Right ventricle myocardium inferior (tissue), 1 donor: ENCODE measurements at places on chromosomes 6 and 20. TPM values are rescaled to one million over a fixed set of nuclear protein-coding genes. Genes with fewer than 3 reads are reported as not detected.

DNA sequence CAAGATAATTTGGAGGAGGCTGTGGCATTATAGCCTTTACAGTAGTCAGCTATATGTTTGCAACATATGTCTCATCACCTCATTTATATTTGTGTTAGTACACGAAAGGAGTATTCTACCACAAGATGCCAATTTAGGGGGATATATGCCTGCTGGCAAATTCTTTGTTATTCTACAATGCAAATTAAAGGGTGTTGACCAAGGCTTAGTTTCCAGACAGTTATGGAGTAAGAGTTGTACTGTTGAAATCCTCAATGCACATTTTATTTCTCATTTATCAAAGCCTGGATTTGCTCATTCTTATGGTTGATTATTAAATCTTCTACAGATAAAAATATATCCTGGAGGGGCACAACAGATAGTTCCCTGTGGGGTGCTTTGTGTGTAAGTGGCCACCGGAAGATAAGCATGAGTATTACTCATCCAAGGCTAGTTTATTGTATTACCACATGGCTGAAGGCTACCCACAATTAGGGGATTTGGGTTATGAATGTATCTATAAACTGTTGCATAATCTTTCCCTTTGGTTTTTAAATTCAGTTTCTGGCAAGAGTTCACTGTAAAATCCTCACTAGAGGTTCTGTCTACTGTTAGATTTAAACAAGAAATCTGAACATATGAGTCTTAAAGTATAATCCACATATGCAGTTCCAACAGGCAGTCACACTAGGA is 9.0 kb downstream of the CST9 start:
- no peak for DNase-seq

RBM24 gene
- 181 TPM for total RNA-seq

- DNase-seq, result no peak
These were observed 104.2 kb downstream of the NCOA3 start for GRCh38 chr20:47605673-47606413.

DNA sequence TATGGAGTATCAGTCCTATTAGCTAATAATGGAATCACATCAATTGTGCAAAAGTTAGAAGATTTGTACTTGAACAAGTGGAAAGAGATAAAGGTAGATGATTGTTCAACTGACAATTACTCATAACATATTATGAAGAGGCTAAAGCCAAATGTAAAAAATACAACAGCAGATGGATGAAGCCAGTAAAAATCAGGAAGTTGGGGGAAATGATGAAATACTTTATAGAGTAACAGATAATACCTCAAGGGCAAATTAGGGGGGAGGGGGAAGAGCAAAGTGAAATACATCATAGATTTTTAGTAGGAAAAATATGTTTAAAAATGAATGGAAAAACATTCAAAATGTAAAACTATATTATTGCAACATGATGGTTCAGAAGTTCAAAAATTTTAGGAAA is 114.0 kb downstream of the PDSS2 start:
- no peak for DNase-seq

TREM1 gene
- total RNA-seq, result 1.2 TPM

DNA sequence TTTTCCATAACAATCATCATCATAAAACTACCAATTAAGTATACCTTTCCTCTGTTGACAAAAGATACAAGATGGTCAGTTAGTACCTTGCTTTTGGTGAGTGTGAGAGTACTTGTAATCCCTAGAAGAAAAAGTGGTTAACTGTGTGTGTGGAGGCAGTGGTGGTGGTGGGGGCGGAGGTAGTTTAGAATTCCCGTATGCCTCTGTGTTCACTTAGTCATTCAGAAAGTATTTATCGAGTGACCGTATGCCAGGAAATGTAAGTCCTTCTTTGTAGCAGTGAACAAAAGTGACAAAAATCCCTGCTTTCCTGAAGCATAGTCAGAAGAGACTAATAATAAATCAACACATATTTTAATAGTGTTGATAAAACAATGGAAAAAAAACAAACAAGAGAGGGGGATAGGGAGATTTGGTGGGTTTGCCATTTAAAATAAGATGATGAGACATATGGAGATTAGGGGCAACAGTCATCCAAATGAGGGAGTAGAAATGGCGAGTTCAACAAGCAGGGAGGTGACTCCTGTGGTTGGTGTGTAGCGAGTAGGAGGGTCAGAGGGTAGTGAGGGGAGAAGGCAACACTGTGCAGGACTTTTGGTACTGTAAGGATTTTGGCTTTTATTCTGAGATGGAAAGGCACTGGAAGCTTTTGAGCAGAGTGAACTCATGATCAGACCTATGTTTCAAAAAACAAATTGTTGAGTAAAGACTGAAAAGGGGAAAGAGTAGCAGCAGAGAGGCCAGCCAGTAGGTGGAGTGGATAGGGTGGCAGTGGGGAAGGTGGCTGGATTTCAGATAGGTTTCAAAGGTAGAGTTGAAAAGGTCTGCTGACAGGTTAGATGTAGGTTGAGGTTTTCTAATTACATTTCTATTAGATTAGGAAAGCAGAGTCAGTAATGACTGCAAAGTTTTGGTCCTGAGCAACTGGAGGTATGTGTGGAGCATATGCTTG is 40.3 kb upstream of the SIM1 start:
- DNase-seq, result no peak

GNMT gene
- total RNA-seq, result 0.97 TPM

DNA sequence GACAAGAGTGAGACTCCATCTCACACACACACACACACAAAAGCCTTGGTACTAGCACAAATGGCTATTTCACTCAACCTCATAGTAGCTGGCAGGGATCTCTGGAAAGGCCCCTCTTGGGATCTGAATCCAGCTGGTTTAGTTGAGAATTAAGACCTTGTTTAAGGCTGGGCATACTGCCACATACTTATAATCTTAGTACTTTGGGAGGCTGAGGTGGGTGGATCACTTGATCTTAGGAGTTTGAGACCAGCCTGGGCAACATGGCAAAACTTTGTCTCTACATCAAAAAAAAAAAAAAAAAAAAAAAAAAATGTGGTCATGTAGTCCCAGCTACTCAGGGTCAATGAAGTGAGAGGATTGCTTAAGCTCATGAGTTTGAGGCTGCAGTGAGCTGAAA is 628.3 kb downstream of the MMUT start:
- DNase-seq, result no peak

- no peak for DNase-seq
These were observed 185.9 kb downstream of the UST start for GRCh38 chr6:148932731-148933130.

DNA sequence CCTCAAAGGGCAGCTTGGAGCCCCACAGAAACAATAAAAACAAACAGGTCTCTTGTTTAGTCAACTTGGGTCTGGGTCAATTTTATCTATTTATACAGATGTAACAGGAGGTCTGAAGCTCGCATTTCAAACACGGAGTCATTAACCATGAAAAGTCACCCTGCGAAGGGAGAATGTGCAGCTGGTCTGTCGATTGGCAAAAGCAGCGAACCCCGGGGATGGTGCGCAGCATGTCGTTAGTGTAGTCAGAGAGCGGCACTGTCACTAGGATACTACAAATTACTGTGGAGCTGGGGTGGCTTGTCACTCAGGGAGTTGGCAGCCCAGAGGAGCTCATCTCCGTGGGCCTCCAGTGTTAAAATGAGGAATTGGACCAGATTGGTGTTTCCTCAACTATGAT is 190.4 kb upstream of the ARG1 start:
- DNase-seq, result no peak

DNA sequence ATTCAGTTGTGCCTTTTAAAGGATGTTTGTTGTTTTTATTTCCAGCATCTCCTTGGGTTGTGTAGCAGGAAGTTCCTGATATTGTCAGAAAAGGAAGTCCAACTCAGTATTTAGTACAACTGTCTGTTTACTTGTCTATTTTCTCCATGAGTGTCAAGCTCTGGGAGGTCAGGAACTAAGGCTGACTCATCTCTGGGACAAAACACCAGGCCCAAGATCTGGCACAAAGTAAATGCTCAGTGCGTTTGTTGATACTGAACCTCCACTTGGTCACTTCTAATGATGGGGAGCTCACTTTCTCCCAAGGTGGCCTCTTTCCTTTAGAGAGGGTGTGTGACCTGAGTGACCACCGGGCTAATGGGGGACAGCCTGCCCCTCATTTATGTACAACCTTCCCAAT is 12.6 kb upstream of the PIGU start:
- DNase-seq, result no peak

- no peak for DNase-seq
These were observed 174.6 kb downstream of the TRDN start for GRCh38 chr6:123462152-123462551.

GRCh38 chr20:62361799-62362589 is 5.1 kb downstream of the LAMA5 start:
- DNase-seq, result peak; percentile 77

BPI gene
- not detected for total RNA-seq

DSP gene
- total RNA-seq, result 305 TPM

TMEM151B gene
- total RNA-seq, result not detected

DNA sequence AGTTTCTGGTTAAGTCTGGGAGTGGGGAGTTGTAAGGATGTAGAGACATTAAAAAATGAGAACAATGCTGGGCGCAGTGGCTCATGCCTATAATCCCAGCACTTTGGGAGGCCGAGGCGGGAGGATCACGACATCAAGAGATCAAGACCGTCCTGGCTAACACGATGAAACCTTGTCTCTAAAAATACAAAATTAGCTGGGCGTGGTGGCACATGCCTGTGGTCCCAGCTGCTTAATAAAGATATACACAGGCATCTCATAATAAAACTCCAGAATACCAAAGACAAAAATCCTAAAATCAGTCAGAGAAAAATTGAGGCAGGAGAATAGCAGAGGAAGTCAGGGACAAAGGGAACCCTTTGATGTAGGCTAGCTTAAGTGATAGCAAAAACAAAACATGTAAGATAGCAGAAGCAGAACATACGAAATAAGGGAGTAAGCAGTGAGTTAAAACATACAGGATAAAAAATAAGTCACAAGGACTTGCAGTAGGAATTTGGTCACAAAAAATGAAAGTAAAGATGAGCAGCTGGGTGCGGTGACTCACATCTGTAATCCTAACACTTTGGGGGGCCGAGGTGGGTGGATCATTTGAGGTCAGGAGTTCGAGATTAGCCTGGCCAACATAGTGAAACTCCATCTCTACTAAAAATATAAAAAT is 23.6 kb downstream of the DDX43 start:
- DNase-seq, result no peak

DNA sequence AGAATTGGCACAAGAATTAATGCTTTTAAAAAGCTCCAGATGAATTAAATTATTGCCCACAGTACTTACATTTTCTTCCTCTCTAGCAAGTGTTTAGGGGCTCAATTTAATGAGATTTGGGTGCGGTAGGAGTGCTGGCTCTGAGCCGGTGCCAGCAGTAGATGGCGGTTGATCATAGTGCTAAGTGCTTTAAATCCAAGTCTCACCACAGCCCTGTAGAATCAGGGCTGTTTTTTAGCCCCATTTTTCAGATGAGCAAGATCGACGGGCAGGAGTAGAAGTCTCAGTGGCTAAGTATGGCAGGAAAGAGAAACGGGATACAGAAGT is 136.9 kb upstream of the SALL4 start:
- DNase-seq, result no peak

GRCh38 chr6:98932381-98932780 is 15.4 kb downstream of the FBXL4 start:
- no peak for DNase-seq

DNA sequence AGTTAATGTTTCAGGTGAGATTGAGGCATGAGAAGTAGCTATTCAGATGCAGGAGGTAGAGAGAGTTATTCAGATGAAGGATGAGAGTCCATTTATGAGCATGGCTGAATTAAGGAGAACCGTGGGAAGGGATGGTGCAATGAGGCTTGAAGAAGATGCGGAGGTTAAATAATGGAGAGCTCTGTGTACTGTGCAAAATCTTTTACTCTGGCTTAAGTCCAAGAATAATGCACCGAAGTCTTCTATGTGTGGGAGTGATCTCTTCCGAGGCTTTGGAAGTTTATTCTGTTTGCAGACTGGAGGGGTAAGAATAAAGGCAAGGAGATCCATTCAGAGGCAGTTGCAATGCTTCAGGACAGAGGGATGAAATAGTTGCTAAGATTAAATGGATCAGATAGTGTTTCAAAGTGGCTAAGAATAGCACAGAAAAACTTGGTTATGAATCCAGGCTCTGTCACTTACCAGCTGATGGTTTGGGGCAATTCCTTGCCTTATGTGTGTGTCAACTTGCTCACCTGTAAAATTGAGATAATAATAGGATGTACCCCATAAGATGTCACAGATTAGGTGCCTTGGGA is 467.1 kb downstream of the HDGFL1 start:
- DNase-seq, result no peak

- peak; percentile 23 for DNase-seq
These were observed 129.3 kb upstream of the PTCHD4 start for GRCh38 chr6:48240287-48240686.

GRCh38 chr20:45105317-45105716 is 4.4 kb upstream of the KCNS1 start:
- DNase-seq, result no peak
